Foreskin keratinocyte (primary cell): ENCODE measurements at places on chromosomes 11 and 22.

- DNase-seq = no peak
Observed at GRCh38 chr11:69834811-69835800, 15.9 kb upstream of the FGF3 start.

DNA sequence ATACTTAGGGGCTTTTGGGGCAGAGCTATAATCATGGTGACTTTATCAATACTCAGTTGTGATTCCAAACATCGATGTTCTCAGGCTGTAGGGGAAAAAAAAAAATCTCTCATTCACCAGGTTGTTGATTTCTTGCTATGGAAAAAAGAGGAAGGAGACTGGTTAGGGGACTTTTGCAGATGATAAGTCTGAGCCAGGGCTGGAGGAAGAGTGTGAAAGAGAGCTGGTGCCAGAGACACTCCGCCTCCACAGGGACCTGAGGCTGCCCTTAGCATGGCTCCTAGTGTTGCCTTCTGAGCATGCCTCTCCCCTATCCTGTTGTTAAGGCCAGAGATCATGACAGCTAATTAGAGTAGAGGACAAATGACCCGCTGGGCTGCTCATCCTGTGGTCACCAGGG lies 16.9 kb downstream of the UPB1 start:
- no peak for DNase-seq

GRCh38 chr11:46066335-46066734 lies 54.9 kb downstream of the PHF21A start:
- peak; percentile 87 for DNase-seq

DNA sequence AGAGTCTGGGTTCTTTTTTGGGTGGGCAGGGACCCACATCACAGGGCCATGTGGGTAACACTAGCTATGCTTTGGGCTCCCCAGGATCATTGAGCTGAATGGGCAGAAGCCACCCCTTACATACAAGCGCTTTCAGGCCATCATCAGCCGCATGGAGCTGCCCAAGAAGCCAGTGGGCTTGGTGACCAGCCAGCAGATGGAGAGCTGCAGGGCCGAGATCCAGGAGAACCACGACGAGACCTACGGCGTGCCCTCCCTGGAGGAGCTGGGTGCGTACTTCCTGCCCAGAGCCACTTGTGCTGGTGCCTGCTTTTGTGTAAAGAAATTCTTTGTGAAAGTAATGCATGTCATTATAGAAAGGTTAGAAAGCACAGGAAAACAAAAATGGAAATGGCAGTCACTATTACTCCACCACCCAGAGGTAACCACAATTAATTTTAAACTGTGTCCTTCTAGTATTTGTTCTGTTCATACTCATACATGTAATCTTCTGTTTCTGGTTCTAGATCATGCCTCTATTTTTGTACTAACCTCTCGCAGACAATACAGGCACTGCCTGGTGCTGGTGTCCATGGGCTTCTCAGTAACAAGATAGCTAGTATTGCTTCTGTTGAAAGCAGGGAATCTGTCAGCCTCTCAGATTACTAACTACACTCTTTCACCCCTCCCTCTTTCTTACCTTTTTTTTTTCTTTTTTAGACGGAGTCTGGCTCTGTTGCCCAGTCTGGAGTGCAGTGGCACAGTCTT lies 13.7 kb downstream of the CRY2 start:
- DNase-seq = no peak

GRCh38 chr11:18066626-18067025 lies 20.6 kb upstream of the TPH1 start:
- DNase-seq = no peak
